ENCODE measurements at places on chromosomes 7 and 10.

- DNase-seq, result no peak
These were observed 96.8 kb downstream of the SPAG6 start for GRCh38 chr10:22442063-22442462.

DNA sequence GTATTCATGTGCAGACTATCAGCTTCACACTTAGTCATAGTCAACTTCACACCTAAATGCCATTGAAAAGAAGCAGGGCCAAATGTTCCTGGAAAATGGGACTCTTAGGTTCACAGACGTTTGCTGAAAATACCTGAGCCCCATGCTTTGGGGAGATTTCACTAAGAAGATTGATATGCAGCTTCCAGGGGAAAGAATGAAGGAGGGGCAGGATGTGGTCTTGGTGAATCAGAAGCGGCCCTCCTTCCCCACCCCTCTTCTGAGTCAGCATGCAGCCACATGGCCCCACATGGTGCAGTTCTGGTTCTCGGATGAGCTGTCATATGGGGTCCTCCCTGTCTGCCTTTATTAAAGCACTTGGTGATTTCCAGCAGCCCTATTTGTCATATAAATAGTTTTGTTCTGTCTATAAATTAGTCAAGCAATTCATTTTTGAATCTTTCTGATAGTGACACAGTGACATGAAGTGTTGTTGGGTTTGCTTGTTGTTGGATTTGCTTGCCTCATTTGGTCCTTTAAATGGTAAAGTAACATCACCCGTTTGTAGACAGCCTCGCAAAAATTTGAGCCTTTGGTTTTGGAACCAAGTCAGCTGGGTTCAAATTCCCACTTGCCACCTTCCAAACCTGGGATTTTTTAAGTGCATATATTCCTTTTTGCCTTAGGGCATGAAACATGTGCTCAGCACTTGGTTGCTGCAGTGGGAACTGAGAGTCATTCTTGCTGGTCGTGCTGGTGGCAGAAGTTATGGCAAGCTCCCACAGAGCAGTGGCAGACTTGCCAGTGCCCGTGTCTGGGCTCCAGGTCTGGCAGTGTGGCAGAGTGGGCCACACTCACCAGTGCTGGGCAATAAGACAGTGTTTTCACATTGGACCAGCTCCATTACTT, 68.1 kb upstream of the CDK6 start:
- peak; percentile 46 for DNase-seq

- DNase-seq, result no peak
These were observed 382.2 kb upstream of the NRP1 start for GRCh38 chr10:33716501-33717267.

GRCh38 chr10:60573336-60573735, 183.7 kb upstream of the ANK3 start:
- DNase-seq, result no peak

GRCh38 chr7:152571068-152571467, 104.9 kb downstream of the XRCC2 start:
- DNase-seq, result no peak

DNA sequence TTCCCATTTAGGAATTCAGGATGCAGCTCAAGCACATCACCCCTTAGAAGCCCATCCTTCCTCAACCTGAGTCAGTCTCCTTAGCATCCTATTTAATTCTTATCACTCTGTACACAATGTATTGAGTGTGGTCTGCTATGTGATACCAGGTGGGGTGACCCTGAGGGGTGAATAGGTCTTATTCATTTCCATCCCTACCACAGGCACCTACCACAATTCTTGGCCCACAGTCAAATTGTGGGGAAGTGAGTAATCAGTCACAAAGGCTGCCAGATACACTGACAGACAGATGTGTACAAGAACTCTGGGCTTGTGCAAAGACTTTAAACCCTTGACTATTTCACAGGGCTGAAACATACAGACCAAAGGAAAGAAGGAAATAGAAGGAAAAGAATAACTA, 560.5 kb downstream of the PARD3 start:
- DNase-seq, result no peak
